Amniotic epithelial cell (primary cell): ENCODE measurements at places on chromosomes 2 and 18.

GRCh38 chr18:35515460-35516130 lies 17.8 kb upstream of the INO80C start:
- DNase-seq: no peak

GRCh38 chr2:201228912-201229290 lies 31.4 kb upstream of the CASP8 start:
- DNase-seq: no peak

GRCh38 chr18:51952844-51953243 lies 387.2 kb upstream of the DCC start:
- no peak for DNase-seq

DNA sequence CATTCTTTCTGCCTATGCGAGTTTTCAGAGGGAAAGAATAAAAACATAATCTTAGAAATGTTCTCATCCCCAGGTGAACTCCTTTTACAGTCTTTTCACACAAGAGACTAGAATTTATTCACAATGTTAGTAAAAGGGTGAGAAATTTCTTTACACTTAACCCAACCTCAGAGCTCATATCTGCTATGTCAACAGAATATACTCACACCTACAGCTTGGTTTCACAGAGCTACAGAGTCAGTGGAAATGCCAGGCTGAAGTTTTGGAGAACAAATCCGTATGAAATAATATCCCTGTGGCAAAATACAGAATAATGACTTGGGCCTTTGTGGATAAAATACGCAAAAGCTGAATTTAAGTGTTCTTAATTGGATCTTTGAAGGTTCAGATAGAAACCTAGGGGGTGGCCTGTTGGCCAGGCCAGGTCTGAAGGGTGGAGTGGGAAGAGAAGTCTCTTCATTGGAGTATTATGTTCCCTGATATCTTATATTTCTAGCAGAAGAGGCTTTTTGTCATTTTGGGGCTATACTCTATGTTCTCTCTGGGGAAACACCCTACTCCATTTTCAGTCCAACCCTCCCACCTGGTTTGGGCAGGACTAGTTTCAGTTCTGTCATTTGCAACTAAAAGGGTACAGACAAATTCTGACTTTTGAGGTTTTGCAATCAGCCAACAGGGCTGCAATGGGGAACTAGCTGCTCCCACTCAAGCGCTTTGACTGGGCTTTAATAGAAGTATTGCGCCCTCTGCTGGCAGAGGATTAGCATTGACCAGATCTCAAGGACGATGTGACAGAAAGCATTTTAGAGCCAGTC lies 25.7 kb downstream of the FBXO48 start:
- DNase-seq: peak; percentile 80

GRCh38 chr2:104897515-104898184 lies 43.7 kb downstream of the POU3F3 start:
- peak; percentile 23 for DNase-seq

DNA sequence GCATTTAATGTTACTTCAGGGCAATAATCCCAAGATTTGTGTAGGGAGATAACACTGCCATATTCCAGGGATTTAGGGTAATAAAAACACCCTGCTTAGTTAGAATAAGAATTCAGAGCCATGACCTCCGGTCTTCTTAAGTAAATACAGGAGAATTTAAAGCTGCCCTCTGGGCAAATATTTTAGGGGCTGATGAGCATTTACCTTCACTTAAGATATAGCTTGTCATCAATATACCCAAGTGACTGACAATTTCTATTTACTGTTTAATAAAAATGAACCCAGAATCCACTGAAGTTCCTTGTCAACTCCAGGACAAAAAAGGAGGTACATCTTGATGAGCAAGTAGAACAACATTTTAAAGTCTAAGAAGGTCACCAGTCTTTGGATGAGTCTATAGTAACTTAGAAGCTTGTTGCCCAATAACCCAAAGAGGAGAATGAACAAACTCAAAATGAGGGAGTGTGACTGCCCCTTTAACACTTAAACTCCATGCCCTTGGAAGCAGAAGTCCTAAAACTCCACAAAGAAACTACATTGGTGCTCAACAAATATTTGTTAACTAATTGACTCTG lies 24.3 kb upstream of the IKZF2 start:
- no peak for DNase-seq

DNA sequence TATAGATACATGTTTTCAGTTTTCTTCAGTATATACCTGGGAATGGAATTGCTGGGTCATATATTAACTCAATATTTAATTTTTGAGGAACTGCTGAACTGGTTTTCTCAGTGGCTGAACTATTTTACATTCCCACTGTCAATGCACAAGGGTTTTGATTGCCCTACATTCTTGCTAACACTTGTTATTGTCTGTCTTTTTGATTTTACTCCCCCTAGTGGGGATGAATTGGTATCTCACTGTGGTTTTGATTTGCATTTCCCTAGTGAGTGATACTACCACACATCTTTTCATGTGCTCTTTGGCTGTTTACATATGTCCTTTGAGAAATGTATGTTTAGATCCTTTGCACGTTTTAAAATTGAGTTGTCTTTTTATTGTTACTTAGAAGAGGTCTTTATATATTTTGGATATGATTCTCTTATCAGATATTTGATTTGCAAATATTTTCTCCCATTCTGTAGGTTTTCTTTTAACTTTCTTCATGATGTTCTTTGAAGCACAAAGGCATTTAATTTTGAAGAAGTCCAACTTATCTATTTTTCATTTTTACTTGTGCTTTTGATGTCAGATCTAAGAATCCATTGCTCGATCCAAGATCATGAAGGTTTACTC lies 36.2 kb downstream of the ASB1 start:
- DNase-seq: peak; percentile 59

- peak; percentile 47 for DNase-seq
Observed at GRCh38 chr2:28663359-28663758, 88.3 kb upstream of the PPP1CB start.

DNA sequence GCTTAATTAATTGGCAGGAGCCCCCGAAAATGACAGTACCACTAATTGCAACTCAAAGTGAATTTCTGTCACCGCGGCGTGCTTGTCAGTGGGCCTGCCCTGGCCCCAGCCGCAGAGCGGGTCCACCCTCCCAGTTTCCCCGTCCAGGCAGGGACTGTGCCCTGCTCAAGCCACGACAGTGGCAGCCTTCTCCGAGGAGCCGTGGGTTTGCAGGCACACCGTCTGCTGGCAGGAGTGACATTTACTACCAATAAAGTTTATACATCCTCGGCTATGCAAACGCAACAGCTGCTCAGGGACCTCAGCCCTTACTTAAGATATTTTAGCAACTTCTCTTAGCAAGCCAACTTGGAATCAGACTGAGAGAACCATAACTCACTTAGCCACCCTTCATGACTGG lies 112.7 kb downstream of the GBX2 start:
- DNase-seq: no peak

DNA sequence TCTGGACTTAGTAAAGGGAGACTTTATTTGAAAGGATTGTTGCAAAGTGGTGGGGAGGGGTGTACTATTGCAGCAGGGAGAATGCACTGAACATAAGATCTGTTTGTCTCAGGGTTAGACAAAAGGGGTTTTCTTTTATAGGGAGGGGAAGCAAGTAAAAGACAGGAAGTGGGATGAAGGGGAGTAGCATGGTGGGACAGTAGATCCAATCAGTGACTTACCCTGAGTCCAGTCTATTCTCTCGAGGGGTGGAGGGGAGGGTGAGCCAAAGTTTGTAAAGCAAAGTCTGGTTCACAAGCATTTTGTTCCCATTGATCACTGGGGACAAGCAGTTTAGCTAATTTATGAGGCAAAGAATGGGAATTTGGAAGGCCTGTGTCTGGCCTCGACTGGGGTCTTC lies 35.0 kb upstream of the CYP27C1 start:
- DNase-seq: no peak

DNA sequence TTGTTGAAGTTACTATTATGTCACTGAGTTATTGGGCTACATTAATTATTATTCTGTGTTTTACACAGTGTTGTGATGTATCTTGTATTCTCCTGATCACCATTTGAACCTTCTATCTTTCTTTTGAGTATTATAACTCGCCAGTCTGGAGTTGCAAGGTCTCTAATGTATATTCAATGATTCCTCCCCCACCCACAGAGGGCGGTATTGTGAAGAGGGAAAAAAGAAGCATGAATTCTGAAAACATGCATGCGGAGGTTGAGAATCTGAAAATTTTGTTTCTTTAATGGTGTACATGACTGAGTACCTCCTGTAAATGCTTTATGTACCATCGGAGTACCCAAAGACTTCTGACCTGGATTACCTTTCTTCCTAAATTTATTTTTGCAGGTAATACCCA lies 266.6 kb downstream of the NR4A2 start:
- DNase-seq: no peak

- DNase-seq: no peak
Observed at GRCh38 chr2:88808652-88809051, 117.2 kb downstream of the RPIA start.

GRCh38 chr2:204715361-204715760 lies 170.1 kb downstream of the PARD3B start:
- no peak for DNase-seq

GRCh38 chr2:47528455-47528854 lies 125.5 kb downstream of the MSH2 start:
- DNase-seq: no peak

DNA sequence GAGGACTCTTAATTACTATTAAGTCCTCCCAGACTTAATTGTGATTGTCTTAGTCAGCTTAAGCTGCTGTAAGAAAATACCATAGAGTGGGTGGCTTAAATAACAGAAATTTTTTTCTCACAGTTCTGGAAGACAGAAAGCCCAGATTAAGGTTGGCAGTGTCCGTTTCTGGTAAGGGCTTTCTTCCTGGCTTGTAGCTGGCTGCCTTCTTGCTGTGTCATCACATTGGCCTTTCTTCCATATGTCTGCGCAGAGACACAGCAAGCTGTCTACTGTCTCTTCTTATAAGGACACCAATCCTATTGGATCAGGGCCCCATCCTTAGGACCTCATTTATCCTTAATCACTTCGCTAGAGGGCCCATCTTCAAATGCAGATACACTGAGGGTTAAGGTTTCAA lies 38.5 kb downstream of the ASXL3 start:
- no peak for DNase-seq

- DNase-seq: no peak
Observed at GRCh38 chr2:42957861-42958301, 165.5 kb upstream of the HAAO start.

GRCh38 chr2:218397820-218398436 lies 1.7 kb upstream of the CTDSP1 start:
- DNase-seq: peak; percentile 92

DNA sequence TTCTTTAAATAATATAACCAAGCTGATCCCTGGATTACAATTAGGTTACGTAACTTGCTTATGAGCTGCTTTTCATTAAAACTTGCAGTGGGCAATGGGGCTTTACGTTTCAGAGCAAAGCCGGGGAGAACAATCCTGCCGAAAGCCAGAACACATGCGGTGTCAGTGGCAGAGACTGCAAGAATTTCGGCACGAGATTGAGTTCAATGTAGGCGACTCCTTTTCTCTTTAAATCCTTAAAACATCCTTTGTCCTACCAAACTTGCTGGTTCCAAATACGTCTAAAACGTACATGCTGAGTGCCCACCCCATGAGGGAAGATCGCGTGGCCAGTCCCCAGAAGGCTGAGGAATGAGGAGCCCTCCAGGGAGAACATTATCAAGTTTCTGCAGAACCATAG lies 36.8 kb upstream of the NCOA1 start:
- DNase-seq: peak; percentile 22
